ENCODE measurements at places on chromosomes 13 and 19. TPM values are rescaled to one million over a fixed set of nuclear protein-coding genes. Genes with fewer than 3 reads are reported as not detected.

Gene DMRTC2
- total RNA-seq = not detected

Gene MBD3L2
- not detected for total RNA-seq

Gene NTF4
- 1.6 TPM for total RNA-seq

Gene ETV2
- total RNA-seq = 1.6 TPM

Gene FUT2
- total RNA-seq = not detected

Gene CEACAM3
- total RNA-seq = not detected

DNA sequence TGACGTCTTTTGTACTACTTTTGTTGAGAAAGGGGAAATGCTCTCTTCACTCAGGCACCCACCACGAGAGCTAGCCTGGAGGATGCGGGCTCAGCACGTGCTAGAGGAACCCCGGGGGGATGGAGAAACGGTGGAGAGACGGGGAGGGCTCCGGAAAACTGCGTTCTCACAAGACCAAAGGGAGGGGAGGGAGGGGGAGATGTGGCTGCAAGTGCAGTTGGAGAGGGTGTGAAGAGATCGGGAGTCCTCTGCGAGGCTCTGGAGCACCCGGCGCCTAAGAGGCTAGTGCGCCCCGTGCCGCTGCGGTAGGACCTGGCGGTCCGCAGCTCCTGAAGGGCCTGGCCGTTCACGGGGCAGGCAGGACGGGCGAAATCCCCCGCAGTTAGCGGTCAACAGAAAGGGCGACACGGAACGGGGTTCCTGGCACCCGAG lies 43.4 kb upstream of the XPO4 start:
- no peak for DNase-seq

- DNase-seq = no peak
Measured at GRCh38 chr13:79604752-79605151, 123.8 kb downstream of the NDFIP2 start.

DNA sequence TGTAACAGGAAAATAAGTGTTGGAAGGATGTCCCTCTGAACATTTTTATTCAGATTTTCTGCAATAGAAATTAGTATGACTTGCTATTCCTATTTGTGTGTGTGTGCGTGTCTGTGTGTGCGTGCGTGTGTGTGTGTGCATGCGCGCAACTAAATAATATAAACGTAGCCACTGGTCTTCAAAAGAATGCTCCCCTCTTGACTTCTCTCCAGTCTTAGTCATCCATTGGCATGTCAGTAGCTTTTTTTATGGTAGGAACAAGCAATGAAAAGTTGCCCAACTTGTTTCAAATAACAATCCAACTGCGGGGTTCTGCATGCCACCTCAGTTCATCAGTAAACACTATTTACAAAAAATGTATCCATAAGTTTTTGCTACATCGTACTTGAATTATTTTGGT lies 249.6 kb downstream of the GPC6 start:
- DNase-seq = no peak

DNA sequence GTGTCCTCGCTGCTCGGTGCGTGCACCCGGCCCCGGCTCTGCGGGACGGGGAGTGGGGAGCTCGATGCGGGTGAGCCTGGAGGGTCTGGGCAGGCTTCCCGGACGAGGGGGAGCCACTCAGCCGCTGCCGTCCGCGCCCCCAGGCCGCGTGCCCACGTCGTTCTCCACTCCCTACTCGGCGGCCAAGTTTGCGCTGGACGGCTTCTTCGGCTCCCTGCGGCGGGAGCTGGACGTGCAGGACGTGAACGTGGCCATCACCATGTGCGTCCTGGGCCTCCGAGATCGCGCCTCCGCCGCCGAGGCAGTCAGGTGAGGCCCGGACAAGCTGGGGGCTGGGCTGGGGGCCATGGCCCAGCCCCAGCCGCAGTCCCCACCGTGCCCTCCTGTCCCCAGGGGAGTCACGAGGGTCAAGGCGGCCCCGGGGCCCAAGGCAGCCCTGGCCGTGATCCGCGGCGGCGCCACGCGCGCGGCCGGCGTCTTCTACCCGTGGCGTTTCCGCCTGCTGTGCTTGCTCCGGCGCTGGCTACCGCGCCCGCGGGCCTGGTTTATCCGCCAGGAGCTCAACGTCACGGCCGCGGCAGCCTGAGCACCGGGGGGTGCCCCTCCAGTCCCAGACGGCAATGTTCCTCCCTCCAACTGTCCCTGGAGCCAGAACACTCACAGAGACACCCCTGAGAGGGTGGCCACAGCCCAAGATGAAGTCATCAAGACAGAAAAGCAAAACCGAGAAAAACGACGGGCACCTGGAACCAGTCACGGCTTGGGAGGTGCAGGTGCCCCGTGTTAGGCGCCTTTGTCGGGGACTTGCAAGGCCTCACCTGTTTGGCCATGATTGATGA lies 2.5 kb upstream of the RPL36 start:
- no peak for DNase-seq

GRCh38 chr13:95083758-95084157 lies 217.5 kb downstream of the ABCC4 start:
- no peak for DNase-seq

DNA sequence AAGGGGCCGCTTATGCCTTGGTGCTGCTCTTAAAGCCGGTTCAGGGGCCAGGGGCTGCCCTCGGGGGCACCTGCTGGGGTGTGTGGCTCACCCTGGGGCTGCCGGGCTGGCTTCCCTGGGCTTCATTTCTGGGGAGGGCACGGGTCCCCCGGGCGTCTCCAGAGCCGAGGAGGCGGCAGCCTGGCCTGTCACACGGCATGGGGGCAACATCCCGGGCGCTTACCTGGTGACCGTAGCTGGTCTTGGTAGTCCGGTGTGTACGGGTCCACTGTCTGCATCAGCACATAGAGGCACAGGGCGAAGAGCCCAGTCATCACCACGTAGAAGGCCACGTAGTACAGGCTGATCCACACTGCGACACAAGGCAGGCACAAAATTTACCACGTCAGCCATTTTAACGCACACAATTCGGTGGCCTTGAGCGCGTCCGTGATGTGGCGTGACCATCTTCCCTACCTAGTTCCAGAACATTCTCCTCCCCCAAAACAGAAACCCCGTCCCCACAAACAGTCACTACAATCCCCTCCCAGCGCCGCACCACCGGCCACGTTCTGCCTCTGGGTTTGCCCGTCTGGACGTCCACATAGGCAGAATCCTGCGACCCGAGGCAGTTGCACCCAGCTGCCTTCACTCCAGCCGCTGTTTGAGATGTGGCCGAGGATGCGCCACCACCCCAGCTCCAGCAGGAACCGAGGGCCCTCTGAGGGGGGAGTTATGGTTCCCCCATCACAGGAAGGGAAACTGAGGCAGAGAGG lies 3.2 kb downstream of the ATP4B start:
- peak; percentile 85 for DNase-seq

DNA sequence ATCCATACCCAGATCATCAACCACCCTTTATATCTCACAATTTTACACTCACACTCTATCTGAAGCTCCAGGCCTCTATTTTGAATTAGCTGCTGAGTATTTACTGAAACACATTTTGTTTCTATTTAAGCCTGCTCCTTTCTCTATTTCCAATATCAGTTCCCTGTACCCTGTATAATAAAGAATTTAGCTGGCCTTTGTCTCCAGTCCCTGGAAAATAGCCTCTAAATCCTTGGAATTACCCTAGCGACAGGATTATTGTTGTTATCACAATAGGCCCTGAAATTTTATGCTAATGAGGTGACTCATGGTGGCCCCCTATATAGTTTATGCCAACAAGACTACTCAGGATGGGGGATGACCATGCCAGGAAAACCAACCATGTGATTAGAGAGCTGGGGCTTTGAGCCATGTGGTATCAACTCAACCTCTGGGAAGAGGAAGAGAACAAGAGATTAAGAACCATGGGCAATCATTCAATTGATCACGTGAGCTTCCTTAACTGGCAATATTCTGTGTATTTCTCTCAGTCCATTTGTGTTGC lies 72.7 kb downstream of the KATNAL1 start:
- no peak for DNase-seq

- DNase-seq = no peak
Measured at GRCh38 chr13:50219743-50220142, 204.5 kb downstream of the KCNRG start.

GRCh38 chr13:38856065-38856464 lies 134.6 kb downstream of the STOML3 start:
- DNase-seq = no peak

DNA sequence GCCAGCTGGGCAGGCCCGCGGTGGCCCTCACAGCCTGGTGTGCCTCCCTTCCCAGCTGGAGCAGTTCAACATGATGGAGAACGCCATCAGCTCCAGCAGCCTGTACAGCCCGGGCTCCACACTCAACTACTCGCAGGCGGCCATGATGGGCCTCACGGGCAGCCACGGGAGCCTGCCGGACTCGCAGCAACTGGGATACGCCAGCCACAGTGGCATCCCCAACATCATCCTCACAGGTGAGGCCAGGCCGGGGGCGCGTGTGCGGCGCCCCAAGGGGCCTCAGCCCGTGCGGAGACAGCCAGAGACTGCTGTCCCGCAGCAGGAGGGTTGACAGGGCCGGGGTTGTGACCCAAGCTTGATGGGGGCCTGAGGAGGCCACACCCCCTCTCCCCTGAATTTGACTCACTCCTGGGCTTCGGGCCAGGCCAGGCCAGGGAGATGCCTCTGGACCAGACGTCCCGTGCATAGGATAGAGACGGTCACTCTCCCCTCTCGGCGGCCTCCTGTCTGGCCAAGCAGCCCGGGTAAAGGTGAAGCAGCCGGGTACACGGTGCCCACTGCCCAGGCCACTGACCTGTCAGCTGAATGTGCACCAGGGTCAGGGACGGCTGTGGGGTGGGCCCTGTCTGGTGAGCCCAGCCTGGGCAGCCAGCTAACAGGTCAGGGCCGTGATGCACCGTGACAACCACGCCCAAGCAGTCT lies 15.4 kb downstream of the COMP start:
- DNase-seq = no peak

- no peak for DNase-seq
Measured at GRCh38 chr19:39372047-39372802, 18.7 kb downstream of the PAF1 start.

- DNase-seq = no peak
Measured at GRCh38 chr19:48403606-48404005, 10.1 kb downstream of the GRIN2D start.

- peak; percentile 33 for DNase-seq
Measured at GRCh38 chr19:6058518-6059201, 51.6 kb downstream of the RFX2 start.

DNA sequence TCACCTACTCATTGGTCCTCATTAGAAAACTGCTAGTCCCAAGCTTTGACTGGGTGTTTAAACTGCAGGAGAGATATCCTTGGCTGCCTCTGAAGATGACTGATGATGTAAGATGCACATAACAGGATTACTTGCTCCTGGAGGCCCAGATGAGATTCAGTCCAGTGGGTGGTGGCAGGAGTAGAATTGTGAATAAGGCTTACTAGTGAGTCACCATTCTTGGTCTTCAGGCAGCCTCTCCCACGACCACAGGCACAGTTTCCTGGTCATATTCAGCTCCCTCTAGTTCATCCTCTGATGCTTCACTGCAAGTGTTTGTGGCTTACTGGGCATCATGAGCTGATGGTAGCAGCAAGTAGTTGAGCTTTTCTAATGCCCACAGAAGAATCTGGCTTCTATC lies 12.1 kb downstream of the SERTM1 start:
- DNase-seq = no peak

DNA sequence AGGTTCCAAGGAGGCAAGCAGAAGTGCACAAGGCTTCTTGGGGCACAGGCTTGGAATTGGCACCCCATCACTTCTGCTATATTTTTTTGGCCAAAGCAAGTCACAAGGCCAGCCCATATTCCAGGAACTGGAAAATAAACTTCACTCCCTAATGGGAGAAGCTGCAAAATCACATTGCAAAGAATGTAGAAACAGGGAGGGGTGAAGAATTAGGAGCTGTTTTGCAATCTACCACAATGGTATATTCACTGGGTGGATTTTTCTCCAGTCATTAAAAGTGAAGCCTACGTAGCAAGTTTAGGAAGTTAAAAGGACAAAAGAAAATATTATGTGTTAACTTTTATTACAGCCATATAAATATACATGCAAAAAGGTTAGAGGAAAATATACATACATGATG lies 464.8 kb downstream of the COG6 start:
- DNase-seq = no peak

GRCh38 chr13:36345438-36346221 lies 564 bp downstream of the SPART start:
- no peak for DNase-seq

DNA sequence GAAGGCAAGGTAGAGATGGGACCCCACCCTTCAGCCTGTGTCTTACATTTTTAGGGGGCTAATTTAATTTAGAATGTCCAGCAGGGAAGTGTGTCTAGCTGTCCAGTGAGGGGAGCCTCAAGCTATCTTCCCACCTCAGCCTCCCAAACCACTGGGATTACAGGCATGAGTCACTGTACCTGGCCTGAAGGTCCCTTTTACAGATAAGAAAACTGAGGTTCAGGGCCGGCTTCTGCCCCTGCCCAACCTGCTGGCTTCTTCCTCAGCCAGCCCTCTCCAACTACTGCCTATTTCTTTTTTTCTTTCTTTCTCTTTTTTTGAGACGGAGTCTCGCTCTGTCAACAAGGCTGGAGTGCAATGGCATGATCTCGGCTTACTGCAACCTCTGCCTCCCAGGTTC lies 19.4 kb upstream of the HOMER3 start:
- no peak for DNase-seq

DNA sequence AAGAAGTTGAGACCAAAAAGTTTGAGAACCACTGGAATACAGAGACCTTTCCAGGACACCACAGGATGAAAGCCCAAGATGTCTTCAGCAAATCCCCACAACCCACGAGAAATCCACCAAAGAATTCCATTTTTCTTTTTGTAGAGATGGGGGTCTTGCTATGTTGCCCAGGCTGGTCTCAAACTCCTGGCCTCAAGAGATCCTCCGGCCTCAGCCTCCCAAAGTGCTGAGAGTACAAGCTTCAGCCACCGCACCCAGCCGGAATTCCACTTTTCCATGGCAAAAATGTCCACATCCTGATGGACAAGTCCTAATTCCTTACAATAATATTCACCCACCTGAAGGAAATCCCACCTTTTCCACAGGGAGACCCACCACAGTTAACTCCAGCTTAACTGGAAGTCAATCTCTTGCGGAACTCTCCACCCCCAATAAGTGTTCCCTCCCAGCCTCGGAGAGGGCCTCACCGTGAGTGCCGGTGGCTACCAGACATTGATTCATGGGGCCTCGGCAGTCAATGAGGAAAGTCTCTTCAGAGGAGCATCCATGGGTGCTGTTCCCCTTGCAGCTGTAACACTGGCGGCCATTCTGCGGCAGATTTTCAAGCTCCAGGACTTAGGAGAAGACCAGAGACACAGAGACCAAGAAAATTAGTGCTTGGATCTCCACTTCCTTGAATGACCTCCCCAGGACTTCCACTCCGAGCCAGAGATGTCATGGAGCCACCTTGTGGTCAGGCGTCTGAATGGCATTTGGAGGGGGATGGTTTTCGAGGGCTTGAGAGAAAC lies 12.3 kb upstream of the CADM4 start:
- DNase-seq = no peak
